T-helper 17 cell (primary cell): ENCODE measurements at places on chromosomes 4 and X. TPM values are rescaled to one million over a fixed set of nuclear protein-coding genes. Genes with fewer than 3 reads are reported as not detected.

Gene INTS12
- 20.2 TPM for total RNA-seq

Gene ENAM
- total RNA-seq = not detected

DNA sequence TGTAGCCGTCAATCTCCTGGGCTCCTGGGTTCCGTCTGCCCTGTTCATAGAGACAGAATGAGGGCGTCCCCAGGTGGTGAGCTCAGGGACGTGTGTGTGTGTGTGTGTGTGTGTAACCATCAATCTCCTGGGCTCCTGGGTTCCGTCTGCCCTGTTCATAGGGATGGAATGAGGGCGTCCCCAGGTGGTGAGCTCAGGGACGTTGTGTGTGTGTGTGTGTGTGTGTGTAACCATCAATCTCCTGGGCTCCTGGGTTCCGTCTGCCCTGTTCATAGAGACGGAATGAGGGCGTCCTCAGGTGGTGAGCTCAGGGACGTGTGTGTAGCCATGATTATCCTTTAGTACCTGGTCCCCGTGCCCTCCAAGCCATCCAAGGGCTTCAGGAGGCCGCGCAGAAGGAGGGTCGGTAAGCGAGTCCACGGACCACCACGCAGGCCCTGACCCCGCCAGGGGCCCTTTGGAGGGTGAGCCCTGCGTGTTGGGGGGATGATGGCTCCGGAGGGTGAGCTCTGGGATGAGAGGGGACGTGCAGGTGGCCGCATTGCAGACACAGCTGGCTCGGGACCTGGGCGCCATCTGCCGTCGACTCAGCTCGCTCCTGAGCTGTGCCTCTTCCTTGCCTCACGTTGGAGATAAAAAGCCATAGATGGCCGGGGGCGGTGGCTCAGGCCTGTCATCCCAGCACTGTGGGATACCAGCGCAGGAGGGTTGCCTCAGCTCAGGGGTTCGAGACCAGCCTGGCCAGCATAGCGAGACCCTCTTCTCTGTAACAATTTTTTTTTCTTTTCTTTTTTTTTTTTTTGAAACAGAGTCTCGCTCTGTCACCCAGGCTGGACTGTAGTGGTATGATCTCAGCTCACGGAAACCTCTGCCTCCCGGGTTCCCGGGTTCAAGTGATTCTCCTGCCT lies 5.4 kb upstream of the GTPBP6 start:
- no peak for DNase-seq

DNA sequence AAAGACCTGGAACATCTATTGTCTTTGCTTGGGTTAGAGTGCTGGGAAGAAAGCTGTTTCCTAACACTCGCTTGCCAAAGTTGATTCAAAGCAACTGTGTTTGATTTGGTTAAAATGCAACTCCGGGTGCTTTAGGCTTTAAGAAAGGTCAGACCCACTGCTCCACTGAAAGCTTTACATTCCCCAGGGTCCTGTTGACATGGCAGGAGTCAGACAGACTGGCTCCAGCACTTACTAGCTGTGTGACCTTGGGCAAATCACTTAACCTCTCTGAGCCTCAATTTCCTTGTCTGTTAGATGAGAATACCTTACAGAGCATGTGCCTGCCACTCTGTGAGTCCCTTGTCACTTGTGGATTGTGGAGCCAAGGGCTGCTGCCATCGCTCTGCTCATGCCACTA lies 39.0 kb downstream of the DGKK start:
- no peak for DNase-seq

DNA sequence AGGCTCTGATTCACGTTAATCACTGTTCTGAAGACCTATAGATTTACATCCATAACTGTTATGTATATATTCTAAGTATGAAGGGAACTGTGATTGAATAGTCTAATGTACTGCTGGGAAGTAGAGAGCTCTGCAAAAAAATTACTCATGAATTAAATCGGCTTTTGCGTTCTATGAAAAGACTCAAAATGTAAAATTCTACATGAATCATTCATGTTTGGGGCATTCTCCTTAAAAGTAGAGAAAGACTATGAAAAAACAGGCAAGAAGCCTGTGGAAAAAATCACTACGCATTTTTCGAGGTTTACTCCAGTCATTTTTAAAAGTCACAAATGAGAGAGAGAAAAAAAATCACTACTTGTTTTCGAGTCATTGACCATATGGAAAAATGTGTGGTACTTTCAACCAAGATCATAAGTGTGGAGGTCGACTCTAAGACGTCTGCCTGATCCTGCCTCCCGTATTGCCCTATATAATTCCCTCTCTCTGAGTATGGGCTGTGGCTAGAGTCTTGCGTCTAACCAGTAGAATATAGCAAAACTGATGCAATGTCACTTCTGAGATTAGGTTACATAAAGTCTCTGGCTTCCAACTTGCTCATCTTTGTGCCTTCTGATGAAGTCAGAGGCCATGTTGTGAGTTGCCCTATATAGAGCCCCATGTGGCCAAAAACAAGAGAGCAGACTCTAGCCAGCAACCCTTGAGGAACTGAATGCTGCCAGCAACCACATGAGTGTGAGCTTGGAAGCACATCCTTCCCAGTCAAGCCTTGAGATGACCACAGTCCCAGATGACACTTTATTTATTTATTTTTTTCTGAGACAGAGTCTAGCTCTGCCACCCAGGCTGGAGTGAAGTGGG lies 32.1 kb upstream of the VEGFD start:
- DNase-seq = no peak
